Activated CD4-positive, alpha-beta T cell treated with anti-CD3 and anti-CD28 coated beads for 36 hours (primary cell): ENCODE measurements at places on chromosomes 3 and 15. TPM values are rescaled to one million over a fixed set of nuclear protein-coding genes. Genes with fewer than 3 reads are reported as not detected.

DNA sequence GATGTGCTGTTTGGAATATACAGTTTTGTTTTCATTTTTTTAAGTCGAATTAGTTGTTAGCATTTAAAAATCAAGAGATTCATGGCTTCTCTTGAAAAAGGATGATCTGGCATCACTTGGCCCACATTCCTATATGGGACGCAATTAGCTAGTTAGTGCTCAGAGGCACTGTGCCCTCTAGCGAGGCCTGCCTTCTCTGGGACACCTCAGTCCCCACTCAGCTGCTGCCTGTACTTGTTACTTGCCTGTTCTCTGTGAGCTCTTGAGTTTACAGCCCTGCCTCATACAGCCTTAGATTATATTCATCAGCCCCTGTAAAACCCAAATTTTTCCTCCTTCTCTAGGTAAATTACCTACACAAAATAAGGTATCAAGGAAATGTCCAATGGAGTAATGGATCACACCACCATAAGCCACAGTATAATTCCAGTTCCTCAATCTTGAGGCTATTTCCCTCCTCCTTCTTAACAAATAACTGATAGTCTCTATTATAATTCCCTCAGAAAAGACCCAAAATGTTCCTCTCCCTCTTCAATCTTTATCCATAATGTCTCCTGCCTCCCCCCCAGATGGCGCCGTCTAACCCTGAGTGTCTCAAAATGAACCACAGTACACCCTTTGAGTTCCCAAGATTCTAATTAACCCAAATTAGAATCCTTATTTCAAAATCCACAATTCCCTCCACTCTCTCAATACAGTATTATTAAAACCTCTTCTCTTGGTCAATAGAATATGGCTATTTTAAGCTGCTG, 2.7 kb downstream of the ZMAT3 start:
- DNase-seq = peak; percentile 67

The HGD gene
- 0.16 TPM for total RNA-seq

The TRH gene
- not detected for total RNA-seq

GRCh38 chr3:151276687-151277042, 1.7 kb downstream of the P2RY14 start:
- peak; percentile 48 for DNase-seq

DNA sequence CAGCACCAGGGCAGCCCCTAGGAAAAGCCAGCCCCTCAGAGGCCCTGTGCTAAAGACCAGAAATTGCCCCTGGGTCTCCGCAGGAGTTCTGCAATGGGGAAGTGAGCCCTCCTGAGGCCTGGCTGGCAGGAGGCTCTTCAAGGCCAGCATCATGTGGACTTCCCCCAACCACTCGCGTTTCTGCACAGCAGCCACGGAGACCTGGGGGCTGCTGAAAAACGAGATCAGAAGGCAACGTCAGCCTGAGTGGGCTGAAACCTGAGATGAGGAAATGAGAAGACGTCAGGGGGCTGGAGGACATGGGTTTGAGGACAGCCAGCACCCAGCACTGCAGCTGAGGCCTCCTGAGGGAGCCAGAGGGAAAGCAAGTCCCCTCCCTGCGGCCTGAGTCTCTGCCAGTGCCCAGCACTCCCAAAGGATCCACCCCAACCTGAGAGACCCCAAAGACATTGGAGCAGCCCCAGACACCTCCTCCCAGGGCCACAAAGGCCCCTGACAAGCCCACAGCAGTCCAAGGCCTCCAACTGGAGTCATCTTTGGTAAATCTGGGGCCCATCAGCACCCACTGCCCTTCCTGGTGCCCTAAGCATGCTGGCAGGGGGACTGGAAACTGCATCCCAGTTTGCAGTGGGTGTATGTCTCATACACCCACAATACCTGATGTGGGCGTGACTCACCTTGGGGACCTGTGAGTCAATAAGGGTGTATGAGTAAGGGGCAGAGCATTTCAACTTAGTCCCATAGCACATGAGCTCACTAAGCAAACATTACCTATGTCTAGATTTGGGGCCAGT, 29.2 kb upstream of the CYP11A1 start:
- DNase-seq = peak; percentile 83

GRCh38 chr15:32683906-32684584, 33.8 kb upstream of the GREM1 start:
- peak; percentile 8 for DNase-seq

The CACNA2D2 gene
- total RNA-seq = 1.1 TPM

The PDCD6IP gene
- 141 TPM for total RNA-seq

The PPP1R14D gene
- not detected for total RNA-seq

The TJP1 gene
- 0.09 TPM for total RNA-seq

The GHRL gene
- 0.30 TPM for total RNA-seq

GRCh38 chr3:48130321-48130904, 57.8 kb downstream of the CDC25A start:
- DNase-seq = no peak

The NEK10 gene
- total RNA-seq = 0.57 TPM

The CLDN1 gene
- 1.6 TPM for total RNA-seq

GRCh38 chr15:85002517-85002916, 20.9 kb downstream of the PDE8A start:
- no peak for DNase-seq

DNA sequence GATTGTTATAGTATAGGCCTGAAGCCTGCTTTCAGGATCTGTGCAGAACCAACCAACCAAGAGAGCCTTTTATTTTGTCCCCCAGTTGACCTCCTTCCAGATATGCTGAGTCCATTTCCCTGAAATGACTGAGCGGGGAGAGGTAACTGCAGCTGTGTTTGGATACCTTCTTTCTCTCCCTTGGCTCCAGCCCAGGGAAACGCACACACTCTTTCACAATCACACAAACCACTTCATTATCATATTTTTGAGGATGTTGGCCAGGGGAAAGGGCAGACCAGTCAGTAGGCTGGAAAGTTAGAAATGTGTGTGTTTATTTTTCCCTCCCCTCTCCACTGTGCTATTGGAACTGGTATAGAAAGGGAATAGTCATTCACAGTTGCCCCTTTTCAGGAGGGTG, 417.7 kb upstream of the TBL1XR1 start:
- DNase-seq = no peak

The VGLL3 gene
- total RNA-seq = not detected

DNA sequence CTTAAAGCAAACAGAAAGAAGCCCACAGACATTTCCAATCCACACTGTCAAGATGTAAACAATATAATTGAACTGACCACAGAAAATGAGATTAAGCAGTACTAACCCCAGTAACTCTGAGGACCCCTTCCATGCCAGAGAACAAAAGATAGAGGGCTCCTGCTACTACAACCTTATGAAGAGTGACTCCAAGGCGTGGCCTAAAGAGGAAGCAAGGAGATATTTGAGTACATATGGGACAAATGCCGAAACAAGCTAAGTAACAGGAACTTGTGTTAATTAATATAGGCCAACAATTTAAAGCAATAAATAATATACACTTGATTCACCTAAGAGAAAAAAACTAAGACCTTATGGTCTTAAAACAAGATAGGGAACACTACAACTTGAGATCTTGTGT, 25.0 kb upstream of the VPS39 start:
- DNase-seq = no peak

The NIT2 gene
- total RNA-seq = 59.1 TPM

GRCh38 chr3:185649414-185649813, 63.3 kb downstream of the SENP2 start:
- no peak for DNase-seq

DNA sequence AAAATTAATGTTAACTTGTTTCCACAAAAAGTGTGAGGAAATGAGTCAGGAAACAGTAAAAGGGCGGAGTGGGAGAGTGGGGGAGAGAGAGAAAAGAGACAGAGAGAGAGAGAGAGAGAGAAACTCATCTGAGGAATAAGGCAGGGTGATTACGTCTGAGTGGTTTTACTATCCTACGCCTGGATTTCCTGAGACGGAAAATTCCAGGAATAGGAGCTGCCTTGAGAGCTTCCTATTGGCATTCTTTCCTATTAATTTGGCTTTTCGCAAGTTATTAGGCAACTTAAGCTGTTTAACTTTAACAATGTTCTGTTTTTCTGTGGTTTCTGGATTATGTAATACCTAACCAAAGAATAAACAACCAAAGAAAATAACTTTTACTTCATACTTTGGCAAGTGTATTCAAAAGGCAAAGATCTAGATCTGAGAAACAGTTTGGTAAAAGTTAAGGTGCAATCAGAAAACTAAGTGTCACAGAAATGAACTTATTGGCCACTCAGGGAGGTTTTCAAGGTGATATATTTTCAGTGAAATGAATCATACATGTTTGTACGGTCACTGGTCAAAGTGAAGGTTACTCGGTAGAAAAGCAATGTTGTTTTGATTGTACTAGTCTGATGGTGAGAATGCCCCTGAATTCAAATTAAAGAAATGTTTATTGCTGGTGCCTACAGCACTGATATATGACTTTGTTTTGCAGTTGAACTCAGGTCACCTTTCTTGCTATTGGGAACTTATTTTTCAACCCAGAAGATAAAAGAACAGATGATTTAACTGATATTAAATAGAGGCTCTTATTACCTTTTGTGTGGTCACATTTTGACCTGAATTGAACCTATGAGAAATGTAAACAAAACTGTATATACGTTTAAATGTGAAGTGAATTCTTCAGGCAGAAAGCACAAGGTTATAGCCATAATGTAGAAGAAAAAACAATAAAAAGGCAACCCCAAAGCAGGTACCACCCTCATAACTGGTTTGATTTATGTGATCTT, 39.9 kb upstream of the TNFSF10 start:
- DNase-seq = peak; percentile 64

The FHIT gene
- total RNA-seq = 10.2 TPM

The GNAT1 gene
- 0.14 TPM for total RNA-seq

- DNase-seq = no peak
These were observed 93.9 kb upstream of the BHLHE40 start for GRCh38 chr3:4885316-4885715.

DNA sequence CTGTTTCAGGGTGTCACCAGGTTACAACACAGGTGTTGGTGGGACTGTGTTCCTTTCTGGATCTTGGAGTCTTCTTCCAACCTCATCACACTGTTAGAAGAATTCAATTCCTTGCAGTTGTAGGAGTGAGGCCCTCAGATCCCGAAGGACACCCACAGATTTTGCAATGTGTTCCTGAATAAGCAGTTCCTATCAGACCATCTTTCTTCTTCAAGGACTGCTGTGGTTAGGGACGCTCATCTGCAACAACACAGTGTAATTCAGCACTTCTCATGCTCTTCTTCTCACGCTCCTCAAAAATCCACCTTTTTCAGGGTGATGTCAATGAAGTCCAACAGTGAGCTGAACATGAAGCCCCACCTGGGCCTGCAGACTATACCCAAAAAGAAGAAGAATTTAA, 18.8 kb downstream of the TM2D3 start:
- no peak for DNase-seq

The SLC24A5 gene
- not detected for total RNA-seq

- peak; percentile 79 for DNase-seq
These were observed 121.1 kb downstream of the OXSM start for GRCh38 chr3:25910997-25911396.

- no peak for DNase-seq
These were observed 800 bp downstream of the DAG1 start for GRCh38 chr3:49470714-49471420.

DNA sequence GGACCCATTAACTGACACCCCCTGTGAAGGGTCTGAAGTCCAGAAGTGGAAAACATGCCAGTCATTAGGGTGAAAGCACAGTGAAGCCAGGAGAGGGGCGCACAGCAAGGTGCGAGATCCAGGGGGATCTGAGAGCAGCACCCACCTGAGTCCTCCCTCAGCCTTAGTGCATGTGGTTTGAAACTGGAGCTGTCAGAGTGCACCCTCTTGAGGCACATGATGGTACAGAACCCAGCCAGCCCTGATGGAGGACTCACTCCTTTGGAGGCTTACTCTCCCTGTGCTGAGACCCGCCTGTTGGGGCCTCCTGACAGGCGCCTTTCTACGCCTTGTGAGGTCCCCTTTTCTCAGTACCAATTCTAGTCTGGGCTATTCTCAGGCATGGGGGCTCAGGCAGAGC, 77.8 kb downstream of the IL20RB start:
- DNase-seq = peak; percentile 29

GRCh38 chr3:107387555-107387954, 10.3 kb downstream of the CCDC54 start:
- DNase-seq = no peak

DNA sequence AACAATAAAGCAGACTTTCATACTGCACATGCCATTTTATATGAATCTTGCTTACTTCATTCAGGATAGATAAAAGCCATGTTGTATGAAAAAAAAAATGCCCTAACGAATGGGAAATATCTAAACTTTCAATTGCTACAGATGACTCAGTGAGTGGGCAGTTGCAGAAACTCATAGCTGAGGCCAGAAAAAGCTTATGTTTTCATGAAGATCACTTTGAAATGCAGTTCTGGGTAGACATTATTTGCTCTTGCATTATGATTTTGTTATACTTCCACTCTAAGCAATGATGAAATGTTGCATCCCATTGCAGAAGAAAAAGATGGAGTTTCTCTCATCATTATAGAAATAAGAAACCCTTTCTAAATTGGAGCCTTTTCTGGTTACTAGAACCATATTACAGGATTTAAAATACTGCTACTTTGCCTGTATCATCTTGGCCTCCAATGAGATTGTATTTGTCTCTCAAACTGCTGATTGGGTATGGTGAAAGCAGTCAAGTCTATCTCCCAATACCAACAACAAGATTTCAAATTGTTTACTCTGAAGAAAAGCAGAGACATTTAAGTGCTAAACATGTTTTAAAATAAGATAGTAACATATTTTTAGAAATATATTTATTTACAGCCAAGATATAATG, 17.0 kb downstream of the PEAK1 start:
- peak; percentile 19 for DNase-seq

The CLRN1 gene
- total RNA-seq = not detected

The GPR149 gene
- not detected for total RNA-seq

DNA sequence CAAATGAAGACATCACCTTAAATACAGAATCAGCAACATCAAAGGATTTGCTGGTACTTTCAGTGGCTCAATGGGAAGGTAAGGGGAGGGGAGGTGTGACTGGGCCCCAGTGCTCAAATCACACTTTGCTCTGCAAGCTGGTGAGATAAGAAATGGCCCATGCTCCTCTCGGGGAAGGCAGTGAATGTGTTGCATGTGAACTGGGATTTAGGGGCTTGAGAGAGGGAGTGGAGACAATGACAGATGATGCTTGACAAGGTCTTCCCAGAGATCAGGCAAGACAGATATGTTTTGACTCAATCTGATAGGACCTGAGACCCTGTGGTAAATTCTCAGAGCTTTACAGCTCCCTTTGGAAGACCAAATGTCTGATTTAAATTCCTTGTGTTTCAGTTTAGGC, 233.0 kb upstream of the PROK2 start:
- DNase-seq = no peak

GRCh38 chr3:111616417-111617105, 21.4 kb upstream of the ZBED2 start:
- DNase-seq = peak; percentile 84
